Ammon's horn (tissue), 1 donor: ENCODE measurements at places on chromosomes 2 and 18.
A peak's percentile ranks its signal among the peaks of the same experiment; 100 is the strongest.

DNA sequence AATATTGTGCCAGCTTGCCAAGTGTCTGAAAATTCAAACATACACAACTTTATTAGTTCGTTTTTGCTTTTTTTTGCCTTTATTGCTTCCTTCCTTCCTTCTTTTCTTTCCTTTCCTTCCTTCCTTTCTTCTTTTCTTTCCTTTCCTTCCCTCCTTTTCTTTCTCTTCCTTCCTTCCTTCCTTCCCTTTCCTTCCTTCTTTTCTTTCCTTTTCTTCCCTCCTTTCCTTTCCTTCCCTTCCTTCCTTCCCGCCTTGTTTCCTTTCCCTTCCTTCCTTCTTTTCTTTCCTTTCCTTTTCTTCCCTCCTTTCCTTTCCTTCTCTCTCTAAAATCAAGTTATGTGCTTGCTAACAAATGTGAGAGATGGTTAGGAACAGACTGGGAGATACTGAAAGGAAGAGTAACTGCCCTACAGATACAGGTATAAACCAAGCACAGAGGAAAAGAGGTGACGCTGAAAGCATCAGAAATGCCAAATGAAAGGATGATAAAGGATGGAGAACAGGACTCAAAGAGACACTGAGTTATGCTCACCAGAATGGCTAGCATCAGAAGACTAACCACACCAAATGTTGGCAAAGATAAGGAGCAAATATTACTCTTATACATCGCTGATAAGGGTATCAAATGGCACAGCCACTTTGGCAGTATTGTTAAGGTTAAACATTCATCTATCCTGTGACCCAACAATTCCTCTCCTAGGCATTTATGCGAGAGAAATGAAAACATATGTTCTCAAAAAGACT lies 151.6 kb downstream of the MREG start:
- no peak for DNase-seq

- DNase-seq, result no peak
These were observed 108.1 kb downstream of the MYT1L start for GRCh38 chr2:2222931-2223330.

DNA sequence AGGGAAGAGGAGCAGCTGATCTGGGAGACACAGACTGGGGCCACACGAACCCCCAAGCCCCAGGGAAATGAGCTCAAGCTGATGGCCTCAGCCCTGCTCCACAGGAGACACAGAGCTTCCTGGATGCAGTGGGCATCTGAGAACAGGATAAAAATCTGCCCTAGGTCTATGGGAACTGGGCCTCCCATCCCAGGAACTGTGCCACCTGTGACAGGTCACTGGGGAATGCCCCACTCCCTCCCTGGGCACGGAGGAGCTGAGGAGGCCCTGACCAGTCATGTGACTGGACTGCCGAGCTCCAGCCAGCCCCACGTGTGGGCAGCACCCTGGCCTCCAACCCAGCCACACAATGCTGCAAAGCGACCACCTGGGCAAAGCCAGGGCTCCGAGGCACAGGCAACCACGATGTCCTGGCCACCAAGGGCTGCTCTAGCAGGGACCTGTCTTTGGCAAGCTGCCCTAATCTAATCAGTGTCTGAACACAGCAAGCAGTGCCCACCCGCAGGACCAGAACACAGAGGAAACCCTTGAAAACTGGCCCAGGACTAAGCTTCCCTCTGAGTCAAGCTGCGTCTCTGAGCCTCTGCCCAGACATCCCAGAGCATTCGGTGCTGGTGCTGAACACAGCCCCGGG lies 57.8 kb upstream of the ID2 start:
- DNase-seq, result no peak

- no peak for DNase-seq
These were observed 7.1 kb upstream of the RPRD1A start for GRCh38 chr18:36074435-36074834.

GRCh38 chr2:125581557-125581956 lies 1074.4 kb upstream of the GYPC start:
- no peak for DNase-seq

- peak; percentile 58 for DNase-seq
These were observed 11.1 kb downstream of the DHRS9 start for GRCh38 chr2:169080250-169081069.

GRCh38 chr2:198775737-198776136 lies 682.0 kb downstream of the SATB2 start:
- DNase-seq, result no peak

- DNase-seq, result peak; percentile 76
These were observed 28.5 kb downstream of the SLC20A1 start for GRCh38 chr2:112674229-112674628.

GRCh38 chr2:3492951-3493614 lies 26.2 kb downstream of the ADI1 start:
- DNase-seq, result no peak

DNA sequence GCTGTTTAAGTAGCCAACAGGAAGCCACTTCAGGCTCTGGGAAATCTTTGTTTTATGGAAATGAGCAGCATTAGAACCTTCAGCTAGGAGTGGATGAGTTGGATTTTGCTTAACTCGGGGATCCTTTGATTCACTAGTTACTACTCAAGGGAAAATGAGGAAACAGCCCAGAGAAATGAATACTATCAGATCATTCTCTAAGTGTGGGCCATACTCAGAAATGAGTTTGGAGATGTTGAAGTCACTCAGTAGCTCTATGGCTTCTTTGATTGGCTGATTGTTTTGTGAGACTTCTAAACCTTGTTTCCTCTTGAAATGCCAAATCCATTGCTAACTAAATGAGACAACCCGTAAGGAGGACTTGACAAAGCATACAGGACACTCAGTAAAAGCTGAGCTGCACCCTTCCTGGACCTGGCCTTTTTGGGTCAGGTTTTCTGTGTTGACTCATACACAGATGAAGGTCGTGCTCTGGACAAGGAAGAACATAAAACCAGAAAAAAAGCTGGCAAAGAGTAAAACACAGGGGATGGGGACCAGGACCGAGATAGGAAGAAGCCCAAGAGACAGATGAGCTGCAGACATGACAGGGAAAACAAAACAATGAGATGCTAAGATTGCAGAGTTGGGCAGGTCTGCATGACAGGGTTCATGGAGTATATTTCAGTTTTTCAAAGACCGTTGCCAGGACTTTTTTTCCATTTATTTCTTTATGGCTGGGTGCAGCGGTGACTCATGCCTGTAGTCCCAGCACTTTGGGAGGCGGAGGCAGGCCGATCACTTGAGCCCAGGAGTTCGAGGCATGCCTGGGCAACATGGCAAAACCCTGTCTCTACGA lies 41.6 kb downstream of the INO80C start:
- no peak for DNase-seq

DNA sequence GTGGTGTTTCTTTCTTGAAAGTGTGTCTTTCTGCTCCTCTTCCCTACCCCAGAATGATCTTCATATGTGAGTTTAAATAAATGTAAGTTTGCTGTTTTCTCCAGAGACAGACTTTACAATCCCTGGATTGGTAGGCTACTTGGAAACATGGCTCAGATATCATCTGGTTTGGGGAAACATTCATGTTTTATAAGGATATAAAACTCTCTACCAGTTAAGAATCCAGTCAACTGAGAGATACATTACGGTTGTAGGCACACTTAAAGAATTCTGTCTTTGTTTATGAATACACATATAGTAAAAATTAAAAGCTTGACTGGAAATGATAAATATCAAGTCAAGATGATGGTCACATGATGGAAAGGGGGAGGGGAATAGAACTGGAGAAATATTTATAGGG lies 739.3 kb downstream of the SLC4A3 start:
- no peak for DNase-seq

- peak; percentile 35 for DNase-seq
These were observed 246.0 kb upstream of the CXCR4 start for GRCh38 chr2:136363900-136364299.

DNA sequence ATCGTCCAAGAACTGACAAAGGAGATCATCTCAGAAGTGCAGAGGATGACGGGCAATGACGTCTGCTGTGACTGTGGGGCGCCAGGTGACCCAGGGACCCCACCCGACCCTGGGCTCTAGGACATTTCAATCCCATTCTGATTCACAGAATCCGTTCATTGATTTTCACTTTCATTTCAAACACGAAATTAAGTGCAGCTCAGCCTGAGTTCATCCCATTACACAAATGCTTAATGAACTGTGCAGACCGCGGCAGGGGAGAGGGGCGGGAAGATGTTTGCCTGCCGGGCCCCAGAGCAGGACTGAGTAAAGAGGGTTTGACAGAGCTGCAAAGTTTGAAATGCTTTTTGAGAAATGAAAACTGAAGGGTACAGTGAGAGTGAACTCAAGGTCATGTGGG lies 67.1 kb downstream of the ITGB1BP1 start:
- no peak for DNase-seq

DNA sequence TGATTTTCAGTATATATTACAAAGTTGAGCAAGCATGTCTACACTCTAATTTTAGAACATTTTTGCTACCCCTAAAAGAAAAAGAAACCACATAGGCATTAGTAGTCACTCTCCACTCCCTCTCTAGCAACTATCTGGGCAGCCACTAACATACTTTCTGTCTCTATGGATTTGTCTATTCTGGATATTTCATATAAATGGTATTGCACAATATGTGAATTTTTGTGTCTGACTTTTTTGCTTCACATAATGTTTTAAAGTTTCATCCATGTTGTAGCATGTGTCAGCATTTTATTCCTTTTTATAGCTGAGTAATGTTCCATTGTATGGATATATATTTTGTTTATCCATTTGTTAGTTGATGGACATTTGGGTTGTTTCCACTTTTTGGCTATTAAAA lies 232.5 kb upstream of the CTAGE1 start:
- DNase-seq, result no peak

GRCh38 chr2:65503746-65504145 lies 71.3 kb upstream of the SPRED2 start:
- peak; percentile 73 for DNase-seq

- DNase-seq, result no peak
These were observed 1677.7 kb downstream of the SUCLG1 start for GRCh38 chr2:82781176-82781915.

- peak; percentile 50 for DNase-seq
These were observed 25.9 kb downstream of the CD8A start for GRCh38 chr2:86764661-86765309.

GRCh38 chr2:170455617-170456426 lies 259.3 kb upstream of the SP5 start:
- DNase-seq, result no peak

GRCh38 chr2:46381263-46381849 lies 84.1 kb downstream of the EPAS1 start:
- DNase-seq, result no peak

GRCh38 chr2:218422403-218423086 lies 3.6 kb downstream of the VIL1 start:
- no peak for DNase-seq

DNA sequence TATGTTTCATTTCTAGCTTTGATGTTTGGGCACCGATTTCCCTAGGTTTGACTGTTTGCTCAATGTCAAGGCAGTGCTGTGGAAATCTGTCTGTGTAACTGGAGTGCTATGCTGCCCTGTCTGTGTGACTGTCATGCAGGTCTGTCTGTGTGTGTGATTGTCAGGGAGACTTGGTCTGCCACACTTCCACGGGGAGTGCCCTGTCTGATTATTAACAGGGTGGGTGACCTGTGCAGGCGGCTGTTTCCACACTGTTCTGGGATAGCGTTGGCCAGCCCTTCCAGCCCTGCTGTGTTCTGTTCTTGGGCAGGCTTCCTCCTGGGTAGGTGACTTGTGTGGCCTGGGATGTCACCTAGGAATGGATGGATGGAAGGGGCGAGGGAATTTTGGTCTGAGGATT lies 85.3 kb downstream of the FHOD3 start:
- DNase-seq, result no peak

DNA sequence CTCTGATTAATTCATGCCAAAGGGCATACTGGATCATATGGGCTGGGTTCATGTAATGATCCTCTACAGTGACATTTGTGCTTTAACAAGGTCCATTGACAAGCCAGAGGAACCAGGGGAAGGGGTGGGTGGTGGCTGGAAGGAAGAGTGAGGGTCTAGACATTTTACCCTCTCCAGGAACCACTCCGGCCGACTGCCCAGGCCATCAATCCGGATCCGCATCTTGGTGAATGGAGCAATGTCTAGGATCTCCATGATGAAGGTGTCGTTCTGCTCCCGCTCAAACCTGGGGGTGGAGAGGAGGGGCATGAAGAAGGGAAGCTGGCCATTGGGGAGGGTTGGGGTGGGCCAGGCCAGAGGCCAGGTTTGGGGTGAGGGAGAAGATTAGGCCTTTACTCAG lies 147.5 kb downstream of the LOXHD1 start:
- DNase-seq, result no peak
